ENCODE measurements at places on chromosomes 5 and 9. TPM values are rescaled to one million over a fixed set of nuclear protein-coding genes. Genes with fewer than 3 reads are reported as not detected.

TLX3 gene
- not detected for total RNA-seq

ADAMTS19 gene
- 0.26 TPM for total RNA-seq

IARS1 gene
- 335 TPM for total RNA-seq

PDCD1LG2 gene
- total RNA-seq = 13.0 TPM

LRRC14B gene
- not detected for total RNA-seq

CSF2 gene
- not detected for total RNA-seq

ST8SIA4 gene
- total RNA-seq = 0.26 TPM

RANBP3L gene
- total RNA-seq = 0.31 TPM
